ENCODE measurements at places on chromosomes 2 and 18. TPM values are rescaled to one million over a fixed set of nuclear protein-coding genes. Genes with fewer than 3 reads are reported as not detected.
A peak's percentile ranks its signal among the peaks of the same experiment; 100 is the strongest.

Gene TMEM178A
- 6.5 TPM for total RNA-seq

Gene FNDC4
- total RNA-seq: 17.7 TPM

Gene ACKR3
- 68.5 TPM for total RNA-seq

Gene POU3F3
- not detected for total RNA-seq

Gene NPPC
- not detected for total RNA-seq

Gene ACADL
- 126 TPM for total RNA-seq

- H3K4me3 ChIP-seq: peak overlapping the region; percentile 41
- DNase-seq: peak; percentile 66
- H3K27me3 ChIP-seq: no peaks in the 10 kb centered on the region
- H3K27ac ChIP-seq: no peak overlapping the region
- peaks cover 21% of the 10 kb centered on the region for H3K4me1 ChIP-seq
- no peaks in the 10 kb centered on the region for H3K36me3 ChIP-seq
Observed at GRCh38 chr2:109128048-109128615, 873 bp upstream of the SH3RF3 start.

DNA sequence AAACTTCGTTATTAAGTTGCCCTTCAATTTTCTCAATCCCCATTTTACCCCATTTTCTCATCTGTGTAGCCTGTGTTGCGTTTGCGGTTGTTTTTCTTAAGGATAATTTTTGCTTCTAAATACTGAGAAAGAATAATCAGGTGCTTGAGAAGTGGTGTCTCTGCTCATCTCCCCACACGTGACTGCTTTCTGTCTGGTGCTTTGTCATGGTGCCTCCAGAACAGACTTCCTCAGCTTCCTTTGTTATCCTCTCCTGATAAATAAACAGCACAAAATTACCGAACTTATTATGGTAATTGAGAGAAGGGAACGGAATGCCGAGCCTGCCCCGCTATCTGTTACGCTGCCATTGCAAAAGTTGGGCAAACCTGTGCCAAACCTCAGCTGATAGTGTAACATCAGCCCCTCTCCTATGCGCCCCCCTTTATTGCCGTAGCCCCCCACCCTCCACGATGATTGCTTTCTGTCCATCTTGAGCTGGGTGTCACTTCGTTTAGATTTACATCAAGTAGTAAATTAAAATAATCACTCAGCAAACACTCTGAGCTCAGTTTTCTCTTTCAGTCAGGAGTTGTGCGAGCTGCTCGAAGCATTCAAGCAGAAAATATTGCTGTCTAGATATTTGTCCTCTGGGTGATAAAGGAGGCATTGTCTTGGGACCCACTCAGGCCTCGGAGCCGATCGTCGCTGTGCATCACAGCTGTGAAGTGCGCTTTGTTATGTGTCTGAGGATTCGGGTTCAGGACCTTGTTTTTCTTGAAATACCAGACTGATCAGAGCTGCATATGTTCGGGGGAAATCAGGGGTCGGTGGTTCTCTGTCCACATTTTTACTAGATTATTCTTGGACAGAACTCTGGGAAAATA, 1008.5 kb upstream of the FANCL start:
- H3K4me3 ChIP-seq: no peak overlapping the region
- no peaks in the 10 kb centered on the region for H3K4me1 ChIP-seq

- H3K36me3 ChIP-seq: no peaks in the 10 kb centered on the region
- no peak for DNase-seq
- no peak overlapping the region for H3K4me3 ChIP-seq
- H3K27ac ChIP-seq: no peak overlapping the region
- H3K4me1 ChIP-seq: no peaks in the 10 kb centered on the region
Observed at GRCh38 chr2:235217846-235218245, 266.0 kb downstream of the SH3BP4 start.

GRCh38 chr18:44589693-44590355, 90.9 kb upstream of the SETBP1 start:
- no peak overlapping the region for H3K4me3 ChIP-seq
- no peaks in the 10 kb centered on the region for H3K36me3 ChIP-seq
- no peak for DNase-seq
- H3K27me3 ChIP-seq: no peaks in the 10 kb centered on the region
- H3K27ac ChIP-seq: no peak overlapping the region
- peaks cover 10% of the 10 kb centered on the region for H3K4me1 ChIP-seq

DNA sequence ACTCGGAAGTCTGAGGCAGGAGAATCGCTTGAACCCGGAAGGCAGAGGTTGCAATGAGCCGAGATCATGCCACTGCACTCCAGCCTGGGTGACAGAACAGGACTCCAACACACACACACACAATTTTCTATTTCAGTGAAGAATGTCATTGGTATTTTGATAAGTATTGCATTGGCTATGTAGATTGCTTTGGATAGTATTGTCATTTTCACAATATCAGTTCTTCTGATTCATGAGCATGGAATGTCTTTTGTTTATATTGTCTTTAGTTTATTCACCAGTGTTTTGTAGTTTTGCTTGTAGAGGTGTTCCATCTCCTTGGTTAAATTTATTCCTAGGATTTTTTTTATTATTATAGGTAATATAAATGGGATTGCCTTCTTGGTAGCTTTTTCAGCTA, 693.4 kb upstream of the SYT4 start:
- no peak for DNase-seq
- H3K4me3 ChIP-seq: no peak overlapping the region
- H3K27ac ChIP-seq: no peak overlapping the region
- no peaks in the 10 kb centered on the region for H3K36me3 ChIP-seq
- no peaks in the 10 kb centered on the region for H3K4me1 ChIP-seq

DNA sequence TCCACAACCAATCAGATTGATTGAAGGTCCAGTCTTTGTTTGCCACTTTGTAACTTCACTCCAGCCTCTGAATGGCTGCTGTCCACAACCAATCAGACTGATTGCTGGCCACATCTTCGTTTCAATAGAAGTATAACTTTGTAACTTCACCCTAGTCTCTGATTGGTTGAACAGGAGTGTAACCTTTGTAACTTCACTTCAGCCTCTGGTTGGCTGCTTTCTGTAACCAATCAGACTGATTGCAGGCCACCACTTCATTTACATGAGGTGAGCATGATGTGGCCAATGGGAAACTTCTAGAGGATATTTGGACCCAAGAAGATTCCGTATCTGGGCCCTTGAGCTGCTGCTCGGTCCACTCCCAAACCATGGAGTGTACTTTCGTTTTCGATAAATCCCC, 16.9 kb upstream of the ALPP start:
- no peaks in the 10 kb centered on the region for H3K36me3 ChIP-seq
- no peak for DNase-seq
- no peaks in the 10 kb centered on the region for H3K27me3 ChIP-seq

GRCh38 chr2:174535083-174535482, 48.3 kb upstream of the GPR155 start:
- no peak for DNase-seq
- no peaks in the 10 kb centered on the region for H3K36me3 ChIP-seq
- no peaks in the 10 kb centered on the region for H3K27me3 ChIP-seq
- no peak overlapping the region for H3K27ac ChIP-seq
- no peaks in the 10 kb centered on the region for H3K4me1 ChIP-seq

DNA sequence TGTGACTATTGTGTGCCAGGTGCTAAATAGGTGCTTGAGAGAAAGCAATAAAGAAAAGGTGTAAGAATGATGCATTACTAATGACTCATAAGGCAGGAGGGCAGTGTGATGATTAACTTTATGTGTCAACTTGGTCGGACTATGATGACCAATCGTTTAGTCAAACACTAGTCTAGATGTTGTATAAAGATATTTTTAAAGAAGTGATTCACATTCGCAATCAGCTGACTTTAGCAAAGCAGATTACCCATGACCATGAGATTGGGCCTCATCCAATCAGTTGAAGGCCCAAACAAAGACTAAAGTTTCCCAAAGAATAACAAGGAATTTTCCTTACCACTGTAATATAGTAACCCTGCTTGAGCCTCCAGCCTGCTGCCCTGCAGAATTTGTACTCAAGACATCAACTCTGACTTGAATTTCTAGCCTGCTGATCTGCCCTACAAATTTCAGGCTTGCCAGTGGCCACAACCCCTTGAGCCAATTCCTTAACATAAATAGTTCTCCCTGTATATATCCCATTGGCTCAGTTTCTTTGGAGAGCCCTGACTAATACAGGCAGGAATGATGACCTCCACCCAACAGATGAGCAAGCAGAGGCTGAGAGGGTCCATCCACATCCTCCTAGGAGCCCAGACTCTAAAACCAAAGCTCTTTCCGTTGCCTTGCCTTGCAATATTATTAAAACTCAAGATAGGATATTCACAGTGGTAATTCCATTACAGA, 132.6 kb downstream of the ACTR3 start:
- H3K36me3 ChIP-seq: no peaks in the 10 kb centered on the region
- no peak overlapping the region for H3K27ac ChIP-seq
- H3K4me1 ChIP-seq: no peaks in the 10 kb centered on the region
- H3K27me3 ChIP-seq: no peaks in the 10 kb centered on the region

- no peaks in the 10 kb centered on the region for H3K36me3 ChIP-seq
- no peak overlapping the region for H3K4me3 ChIP-seq
- peak overlapping the region; percentile 54 for H3K27ac ChIP-seq
Observed at GRCh38 chr2:20421988-20422370, 24.9 kb upstream of the RHOB start.

- peaks cover 29% of the 10 kb centered on the region for H3K4me1 ChIP-seq
- peak overlapping the region; percentile 10 for H3K27ac ChIP-seq
- DNase-seq: no peak
- H3K27me3 ChIP-seq: no peaks in the 10 kb centered on the region
Observed at GRCh38 chr2:127081826-127082633, 24.9 kb downstream of the BIN1 start.

GRCh38 chr2:188892636-188893035, 81.5 kb upstream of the COL3A1 start:
- H3K27me3 ChIP-seq: no peaks in the 10 kb centered on the region
- no peaks in the 10 kb centered on the region for H3K36me3 ChIP-seq
- H3K27ac ChIP-seq: no peak overlapping the region
- H3K4me1 ChIP-seq: peaks cover 4% of the 10 kb centered on the region
- no peak overlapping the region for H3K4me3 ChIP-seq
- DNase-seq: no peak

DNA sequence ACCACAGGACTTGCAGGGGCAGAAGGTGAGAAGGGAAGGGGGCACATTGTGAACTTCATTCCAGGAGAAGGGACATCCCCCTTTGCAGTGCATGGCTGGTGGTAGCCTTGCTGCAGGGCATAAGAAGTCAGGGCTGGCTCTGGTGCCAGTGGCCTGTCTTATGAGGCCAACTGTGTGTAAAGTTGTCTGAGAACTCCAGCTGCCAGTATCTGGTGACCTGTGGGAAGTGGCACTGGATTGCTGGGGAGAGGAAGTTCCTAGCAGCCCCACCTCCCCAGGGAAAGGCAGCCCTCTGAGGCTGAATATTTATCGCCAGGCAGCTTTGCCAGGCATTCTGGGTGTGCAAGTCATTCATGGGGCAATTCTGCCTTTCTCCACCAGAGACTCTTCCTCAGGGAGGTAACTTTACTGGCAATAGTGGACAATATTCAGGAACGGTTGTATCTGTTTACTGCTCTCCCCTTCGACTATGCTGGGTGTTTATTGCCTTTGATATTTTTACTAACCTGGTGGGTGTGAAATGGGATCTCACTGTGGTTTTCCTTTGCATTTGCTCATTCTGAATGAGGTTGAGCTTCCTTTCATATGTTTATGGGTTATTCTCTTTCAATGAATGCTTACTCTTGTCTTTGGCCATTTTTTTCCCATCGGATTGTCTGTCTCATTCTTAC, 12.3 kb downstream of the TRPM8 start:
- no peaks in the 10 kb centered on the region for H3K27me3 ChIP-seq
- no peak overlapping the region for H3K4me3 ChIP-seq
- H3K27ac ChIP-seq: no peak overlapping the region
- no peaks in the 10 kb centered on the region for H3K36me3 ChIP-seq

DNA sequence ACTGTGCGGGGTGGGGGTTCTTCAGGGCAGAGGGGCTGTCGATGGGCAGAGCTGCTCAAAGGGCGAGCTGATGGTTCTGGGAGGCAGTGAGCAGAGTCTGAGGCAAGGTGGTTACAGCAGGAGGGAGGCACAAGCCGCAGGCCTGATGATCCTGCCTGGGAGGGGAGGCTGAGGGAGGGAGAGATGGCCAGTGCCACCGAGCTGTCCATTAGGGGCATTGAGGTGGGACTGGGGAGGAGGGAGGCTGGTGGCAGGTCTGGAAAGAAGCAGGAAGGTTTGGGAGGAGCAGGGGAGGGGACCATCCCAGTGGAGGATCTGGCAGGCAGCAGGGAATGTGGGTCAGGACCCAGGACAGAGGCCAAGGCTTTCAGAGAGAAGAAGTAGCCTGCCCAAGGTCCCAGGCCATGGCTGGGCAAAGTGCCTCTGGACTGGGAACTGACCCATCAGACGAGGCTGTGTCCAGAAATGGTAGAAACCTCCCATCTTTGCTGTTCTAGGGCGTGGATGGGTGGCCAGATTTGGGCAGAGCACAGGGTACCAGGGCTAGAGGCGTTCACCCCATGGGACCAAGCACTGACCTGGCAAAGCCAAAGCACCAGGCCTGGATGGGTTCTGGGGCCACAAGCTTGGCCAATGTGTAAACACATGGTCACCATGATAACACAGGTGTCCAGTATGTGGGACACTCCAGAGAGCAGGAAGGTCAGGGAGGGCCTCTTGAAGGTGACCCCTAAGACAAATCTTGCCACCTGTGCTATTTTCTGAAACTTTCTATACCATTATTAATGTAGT, 55.5 kb downstream of the INHBB start:
- no peak for DNase-seq
- H3K36me3 ChIP-seq: no peaks in the 10 kb centered on the region
- peaks cover 25% of the 10 kb centered on the region for H3K4me1 ChIP-seq
- H3K27ac ChIP-seq: no peak overlapping the region

DNA sequence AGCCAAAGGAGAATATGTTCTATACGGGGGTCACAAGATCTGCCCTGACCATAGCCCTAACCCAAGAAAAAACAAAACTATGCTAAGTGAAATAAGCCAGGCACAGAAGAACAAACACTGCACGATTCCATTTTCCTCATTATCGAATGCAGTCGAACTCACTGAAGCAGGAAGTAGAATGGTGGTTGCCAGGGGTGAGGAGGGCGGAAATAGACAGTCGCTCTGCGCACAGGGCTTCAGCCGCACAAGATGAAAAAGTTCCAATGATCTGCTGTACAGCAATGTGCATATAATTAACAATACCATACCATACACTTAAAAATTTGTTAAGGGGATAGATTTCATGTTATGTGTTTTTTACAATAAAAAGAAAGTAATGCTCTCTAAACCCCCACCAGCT, 257.7 kb downstream of the TXNL1 start:
- no peak overlapping the region for H3K27ac ChIP-seq
- H3K27me3 ChIP-seq: no peaks in the 10 kb centered on the region
- H3K36me3 ChIP-seq: no peaks in the 10 kb centered on the region
- no peak overlapping the region for H3K4me3 ChIP-seq

Data from thyroid gland (tissue), 4 donors.